Stimulated activated CD4-positive, alpha-beta T cell treated with anti-CD3 and anti-CD28 coated beads, Interleukin-4, amount 100 ng/mL, for 1 hour (primary cell): ENCODE measurements at places on chromosomes 5 and 9.

DNA sequence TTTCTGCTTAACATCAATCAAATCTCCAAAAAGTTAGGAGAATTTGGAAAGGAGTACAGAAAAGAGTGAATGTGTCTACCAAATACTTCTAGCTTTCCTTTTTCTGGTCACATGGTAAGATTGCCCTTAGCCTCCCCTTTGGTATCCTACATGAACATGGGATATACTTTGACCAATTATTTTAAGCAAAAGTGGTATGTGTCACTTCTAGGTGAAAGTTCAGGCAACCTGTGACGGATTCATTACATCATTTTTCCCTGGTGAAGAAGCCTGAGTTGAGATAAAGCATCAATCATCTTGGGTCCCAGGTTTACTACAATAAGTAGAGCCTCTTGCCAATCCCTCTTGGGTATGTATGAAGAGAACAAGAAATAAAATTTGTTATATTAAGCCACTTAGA lies 419.2 kb downstream of the PDE4D start:
- no peak for DNase-seq

DNA sequence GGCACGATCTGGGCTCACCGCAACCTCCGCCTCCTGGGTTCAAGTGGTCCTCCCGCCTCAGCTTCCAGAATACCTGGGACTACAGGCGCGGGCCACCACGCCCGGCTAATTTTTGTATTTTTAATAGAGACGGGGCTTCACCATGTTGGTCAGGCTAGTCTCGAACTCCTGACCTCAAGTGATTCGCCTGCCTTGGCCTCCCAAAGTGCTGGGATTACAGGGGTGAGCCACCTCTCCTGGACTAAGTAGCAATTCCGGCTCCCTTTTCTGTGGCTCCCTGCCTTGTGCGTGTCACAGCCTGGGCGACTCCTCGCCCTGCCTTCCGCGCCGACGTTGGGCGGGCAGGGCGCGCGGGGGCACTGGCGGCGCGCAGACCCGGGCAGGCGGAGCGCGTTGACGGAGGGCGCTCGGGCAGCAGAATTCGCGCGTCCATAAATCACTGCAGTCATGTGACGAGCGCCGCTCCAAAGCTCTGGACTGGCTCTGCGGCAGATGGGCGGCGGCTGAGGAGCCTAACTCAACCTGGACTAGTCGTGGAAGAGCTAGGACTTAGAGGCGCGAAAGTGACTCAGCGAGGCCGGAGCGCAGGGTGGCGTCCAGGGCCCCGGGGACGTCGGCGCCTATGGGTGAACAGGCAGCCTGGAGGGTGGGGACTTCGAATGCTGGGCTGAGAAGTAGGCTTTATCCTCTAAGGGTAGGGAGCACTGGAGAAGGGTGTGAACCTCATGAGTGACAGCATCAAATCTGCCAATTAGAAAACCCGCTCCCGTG lies 1.4 kb upstream of the CIZ1 start:
- peak; percentile 56 for DNase-seq

- DNase-seq = no peak
These were observed 180.0 kb downstream of the FGF18 start for GRCh38 chr5:171599411-171599810.

GRCh38 chr9:20815923-20816703 lies 132.1 kb downstream of the FOCAD start:
- DNase-seq = no peak

- DNase-seq = no peak
These were observed 283.3 kb upstream of the ANKRD55 start for GRCh38 chr5:56516441-56516840.

- no peak for DNase-seq
These were observed 102.4 kb downstream of the CAMK4 start for GRCh38 chr5:111326551-111326950.
